ENCODE measurements at places on chromosomes 16 and 17.

- peak; percentile 26 for DNase-seq
Measured at GRCh38 chr16:53220585-53220984, 165.8 kb downstream of the CHD9 start.

DNA sequence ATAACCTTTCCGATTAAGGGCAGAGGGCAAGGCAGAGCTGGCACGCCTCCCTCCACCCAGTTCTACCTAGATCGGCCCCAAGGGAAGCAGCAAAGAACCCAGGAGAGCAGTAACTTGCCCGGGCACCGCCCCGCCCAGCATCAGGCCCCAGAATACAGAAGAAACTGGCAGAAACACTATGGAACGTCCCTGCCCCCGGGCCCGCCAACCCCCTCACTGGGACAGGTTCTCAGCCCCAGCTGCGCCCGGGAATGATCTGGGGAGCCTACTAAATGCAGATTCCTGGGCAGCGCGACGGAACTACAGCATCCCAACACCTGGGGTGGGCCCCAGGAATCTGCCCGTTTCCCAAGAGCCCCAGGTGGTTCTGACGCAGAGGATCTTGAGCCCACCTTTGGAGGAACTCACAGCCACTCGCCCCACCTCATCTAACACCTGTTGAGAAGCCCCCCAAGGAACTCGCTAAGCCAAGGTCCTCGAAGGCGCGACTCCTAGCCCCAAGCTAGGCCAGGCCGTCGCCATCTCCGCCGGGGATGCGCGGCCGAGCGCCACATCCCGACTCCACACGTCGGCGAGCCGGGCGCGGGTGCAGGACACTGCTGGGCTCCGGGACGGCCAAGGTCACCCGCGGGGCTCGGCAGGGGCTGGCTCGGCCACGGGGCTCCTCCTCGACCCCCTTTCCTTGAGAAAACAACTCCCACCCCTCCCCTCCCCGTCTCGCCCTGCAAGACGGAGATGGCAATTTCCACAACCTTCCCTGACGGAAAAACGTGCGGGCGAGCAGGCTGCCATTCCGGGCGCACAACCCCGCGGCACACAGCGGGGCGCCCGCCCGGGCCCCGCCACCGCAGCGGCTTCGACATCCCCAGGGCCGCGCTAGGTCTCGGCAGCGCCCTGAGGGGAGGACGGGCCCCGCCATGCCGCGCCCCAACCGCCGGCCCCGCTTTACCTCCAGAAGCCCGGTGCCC, 913 bp downstream of the CDIP1 start:
- DNase-seq = no peak

DNA sequence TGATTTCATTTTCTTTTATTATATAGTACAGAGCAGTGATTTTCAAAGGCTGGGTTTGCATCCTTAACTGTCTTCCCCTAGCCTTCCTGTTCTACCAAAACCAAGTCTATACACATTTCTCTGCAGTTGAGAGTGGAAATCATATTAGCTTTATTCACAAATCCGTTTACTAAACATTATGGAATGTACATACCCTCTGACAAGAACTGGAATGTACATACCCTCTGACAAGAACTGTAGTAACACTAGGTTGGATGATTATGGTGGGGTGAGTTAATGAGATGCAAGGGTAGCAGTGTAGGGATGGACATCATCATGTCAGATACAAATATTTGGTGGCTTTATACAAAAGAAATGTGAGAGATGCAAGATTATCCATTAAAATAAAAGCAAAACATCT, 154.8 kb downstream of the CYB561 start:
- no peak for DNase-seq

DNA sequence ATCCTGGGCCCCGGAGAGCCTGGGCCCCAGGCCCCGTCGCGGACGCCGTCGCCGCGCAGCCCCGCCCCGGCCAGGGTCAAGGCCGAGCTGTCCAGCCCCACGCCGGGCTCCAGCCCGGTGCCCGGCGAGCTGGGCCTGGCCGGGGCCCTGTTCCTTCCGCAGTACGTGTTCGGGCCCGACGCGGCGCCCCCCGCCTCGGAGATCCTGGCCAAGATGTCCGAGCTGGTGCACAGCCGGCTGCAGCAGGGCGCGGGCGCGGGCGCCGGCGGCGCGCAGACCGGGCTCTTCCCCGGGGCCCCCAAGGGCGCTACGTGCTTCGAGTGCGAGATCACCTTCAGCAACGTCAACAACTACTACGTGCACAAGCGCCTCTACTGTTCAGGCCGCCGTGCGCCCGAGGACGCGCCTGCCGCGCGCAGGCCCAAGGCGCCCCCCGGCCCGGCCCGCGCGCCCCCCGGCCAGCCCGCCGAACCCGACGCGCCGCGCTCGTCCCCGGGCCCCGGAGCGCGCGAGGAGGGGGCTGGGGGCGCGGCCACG, 36.8 kb upstream of the ZC3H18 start:
- DNase-seq = peak; percentile 41

DNA sequence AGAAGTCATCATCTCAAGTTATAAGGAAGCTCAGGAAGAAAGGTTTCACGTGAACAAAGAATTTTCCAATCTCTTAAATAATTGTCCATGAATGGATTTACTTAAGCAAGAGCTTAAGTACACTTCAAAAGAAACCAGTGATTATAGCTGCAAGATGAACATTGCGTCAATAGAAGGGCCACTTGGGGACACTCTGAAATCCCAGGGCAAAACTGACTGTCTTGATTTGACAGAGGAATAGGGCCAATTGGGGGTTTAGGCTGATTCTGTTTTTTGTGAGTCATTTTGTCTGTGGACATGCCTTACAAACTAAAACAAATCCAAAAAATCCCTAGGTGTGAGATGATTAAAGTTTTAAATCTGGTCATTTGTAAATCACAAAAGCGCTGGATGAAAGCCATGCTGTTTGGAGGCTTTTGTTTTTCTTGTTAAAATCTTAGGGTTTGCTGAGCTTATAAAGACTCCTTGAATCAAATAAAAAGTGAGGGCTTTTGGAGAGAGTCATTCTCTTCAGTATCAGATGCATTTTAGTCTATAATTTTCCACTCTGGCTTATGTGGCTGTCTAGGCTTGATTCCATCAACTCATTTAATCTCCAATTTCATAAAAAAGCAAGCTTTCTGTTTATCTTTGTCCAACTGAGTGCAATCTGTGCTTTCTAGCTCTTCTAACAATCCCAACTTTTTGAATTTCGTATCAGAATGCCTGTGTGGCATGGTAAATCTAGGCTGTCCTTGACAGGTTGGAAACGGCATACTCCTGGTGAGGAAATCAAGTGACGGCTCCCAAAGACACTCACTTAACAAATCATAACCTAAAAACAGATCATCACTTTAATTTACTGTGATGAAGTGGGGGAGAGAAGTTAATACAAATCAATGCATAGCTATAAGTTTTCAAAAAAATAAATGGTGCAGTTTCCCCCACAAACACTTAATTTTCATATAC, 98.2 kb upstream of the SOX9 start:
- no peak for DNase-seq

DNA sequence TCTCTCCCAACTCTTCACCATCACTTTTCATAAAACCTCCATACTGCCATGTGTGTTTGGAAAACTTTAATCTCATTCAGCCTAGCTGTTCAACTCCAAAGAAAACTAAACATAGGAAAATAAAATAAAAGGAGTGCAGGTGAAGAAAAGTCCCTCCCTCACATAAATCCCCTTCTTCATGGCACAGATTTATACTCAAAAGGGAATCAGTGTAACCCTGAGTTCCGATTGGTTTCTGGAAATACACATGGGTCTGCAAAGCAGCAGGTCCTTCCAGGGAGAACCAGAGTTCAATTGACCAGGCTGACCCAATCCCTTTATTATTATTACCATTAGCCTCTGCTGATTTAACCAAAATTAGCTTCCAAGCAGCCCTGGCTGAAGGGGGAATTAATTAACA, 8.9 kb upstream of the HOXB2 start:
- no peak for DNase-seq

DNA sequence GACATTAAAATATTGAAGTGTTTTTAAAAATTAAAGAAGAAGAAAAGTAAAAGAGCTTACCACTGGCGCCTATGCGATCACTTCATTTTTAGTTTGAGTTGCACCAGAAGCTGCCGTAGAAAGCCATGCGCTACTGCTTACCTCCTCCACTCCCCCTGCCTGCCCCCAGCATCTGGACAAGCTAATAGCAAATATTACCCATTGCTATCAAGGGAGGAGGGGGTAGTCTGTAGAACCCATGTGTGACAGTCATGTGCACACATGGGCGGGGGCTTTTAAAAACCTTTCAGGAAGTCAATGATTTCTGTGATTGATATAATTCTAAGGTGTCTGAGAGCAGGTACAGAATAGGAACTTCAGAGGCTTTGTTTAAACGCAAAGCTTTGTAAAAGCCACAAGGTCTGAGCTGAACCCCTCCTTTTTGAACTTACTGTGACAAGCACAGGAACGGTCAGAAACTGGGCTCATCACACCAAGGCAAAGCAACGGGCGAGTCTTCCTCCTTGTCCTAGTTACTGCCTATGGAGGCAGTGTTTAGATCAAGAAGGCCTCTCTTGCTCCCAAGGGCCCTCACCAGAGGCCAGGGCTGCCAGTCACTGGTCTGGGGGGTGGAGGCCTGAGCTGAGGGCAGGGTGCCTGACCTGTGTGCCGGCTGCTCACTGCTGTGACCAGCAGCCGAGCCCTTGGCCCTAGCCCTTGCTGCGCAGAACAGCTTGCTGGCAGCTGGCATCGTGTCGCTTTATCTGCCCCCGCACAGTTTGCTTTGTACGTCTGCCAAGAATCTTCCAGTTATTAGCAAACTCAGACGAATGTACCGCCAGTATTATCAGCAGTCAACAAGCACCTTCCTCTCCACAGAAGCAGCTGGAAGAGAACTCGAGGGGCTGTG, 15.0 kb downstream of the GINS2 start:
- peak; percentile 22 for DNase-seq

- DNase-seq = peak; percentile 3
Measured at GRCh38 chr16:76970087-76970744, 220.8 kb upstream of the MON1B start.

DNA sequence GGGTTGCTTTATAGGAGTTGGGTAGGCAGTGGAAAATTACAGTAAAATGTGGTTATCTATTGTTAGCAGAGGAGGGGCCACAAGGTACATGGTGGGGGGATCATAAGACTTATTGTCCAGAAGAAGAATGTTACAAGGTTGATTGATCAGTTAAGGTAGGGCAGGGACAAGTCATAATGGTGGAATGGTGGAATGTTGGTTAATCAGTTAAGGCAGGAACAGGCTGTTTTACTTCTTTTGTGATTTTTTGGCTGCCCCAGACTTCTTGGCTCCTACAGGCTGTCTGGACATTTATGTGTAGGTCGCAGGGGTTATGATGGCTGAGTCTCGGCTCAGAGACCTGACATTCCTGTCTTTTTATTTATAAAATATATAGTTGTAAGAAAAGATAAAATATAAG, 2277.1 kb downstream of the TP53TG3F start:
- no peak for DNase-seq

DNA sequence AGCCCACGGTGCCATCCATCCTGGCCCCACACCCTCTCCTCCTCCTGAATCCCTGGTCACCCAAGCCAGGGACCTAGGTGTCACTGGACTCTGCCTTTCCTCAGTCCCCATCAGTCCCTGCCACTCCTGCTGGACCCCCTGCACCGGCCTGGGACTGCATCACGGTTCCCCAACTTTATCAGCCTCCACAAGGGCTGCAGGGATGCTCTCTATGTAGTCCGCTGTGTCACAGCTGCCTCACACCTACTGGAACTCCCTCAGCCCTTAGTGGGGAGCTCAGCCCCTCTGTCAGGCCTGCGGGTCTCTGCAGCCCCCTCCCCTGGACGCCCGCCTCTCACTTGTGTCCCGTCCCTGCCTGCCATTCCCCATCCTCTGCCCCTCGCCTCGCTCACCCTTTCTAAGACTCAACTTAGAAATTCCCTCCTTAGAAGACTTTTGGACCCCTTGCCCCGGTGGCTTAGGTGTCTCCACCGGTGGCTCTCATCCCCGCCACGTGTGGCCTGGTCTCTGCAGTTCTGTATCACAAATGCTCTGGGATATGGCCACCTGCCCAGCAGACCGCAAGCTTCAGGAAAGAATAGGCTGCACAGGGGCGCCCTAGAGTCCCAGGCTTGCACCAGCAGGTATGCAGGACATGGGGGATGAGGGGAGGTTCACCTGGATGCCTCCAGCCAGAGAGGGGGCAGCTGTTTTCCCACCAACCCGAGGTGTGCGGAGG, 62.9 kb downstream of the PRMT7 start:
- no peak for DNase-seq

- DNase-seq = no peak
Measured at GRCh38 chr17:34725725-34726124, 146.3 kb downstream of the TMEM132E start.

GRCh38 chr16:47052666-47053640, 79.5 kb upstream of the DNAJA2 start:
- DNase-seq = no peak

GRCh38 chr17:17228521-17229279, 8.3 kb downstream of the FLCN start:
- DNase-seq = no peak

DNA sequence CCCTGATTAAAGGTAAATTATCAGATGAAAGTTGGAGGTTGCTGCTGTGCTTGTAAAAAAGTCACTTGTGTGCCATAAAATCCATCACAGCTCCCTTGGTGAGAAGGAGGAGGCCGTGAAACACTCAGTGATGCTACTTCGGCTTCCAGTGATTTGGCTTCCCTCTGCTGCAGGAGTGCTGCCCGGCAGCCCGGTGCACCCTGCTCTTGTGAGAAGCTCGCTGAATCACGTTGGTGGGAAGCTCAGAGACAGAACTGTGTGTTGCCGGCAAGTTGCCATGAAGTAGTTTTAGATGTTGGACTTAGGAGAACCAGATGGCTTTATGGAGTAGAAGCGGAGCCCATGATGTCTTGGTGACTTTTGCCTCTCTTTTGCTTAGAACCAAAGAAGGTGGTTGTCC, 33.3 kb downstream of the MSI2 start:
- DNase-seq = no peak

DNA sequence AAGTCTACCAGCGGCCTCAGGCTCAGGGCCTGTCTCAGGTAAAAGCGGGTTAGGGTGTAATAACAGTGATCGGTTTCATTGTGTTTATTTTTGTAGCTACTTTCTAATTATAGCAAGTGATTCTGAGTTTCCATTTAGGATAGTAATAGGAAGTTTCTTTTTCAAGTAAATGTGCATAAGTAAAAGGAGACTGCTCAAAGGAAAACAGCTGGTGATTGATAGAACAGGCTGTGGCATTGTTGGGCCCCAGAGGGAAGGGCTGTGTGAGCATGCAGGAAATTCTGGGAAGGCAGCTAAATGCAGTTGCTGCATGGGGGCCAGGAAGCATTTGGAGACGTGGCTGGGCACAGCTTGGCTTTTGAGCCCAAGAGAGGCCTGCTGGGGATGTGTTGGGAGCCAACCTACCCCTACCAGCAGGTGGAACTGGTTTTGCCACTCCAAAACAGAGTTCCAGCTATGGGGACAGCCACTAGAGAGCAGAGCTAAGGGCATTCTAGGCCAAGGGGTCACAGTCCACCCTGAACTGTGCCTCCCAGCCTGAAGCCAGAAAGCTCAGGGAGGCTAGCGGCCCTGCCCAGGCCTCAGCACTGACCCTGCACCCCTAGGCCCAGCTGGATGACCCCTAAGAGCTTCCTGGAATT, 12.6 kb downstream of the SNX20 start:
- no peak for DNase-seq

DNA sequence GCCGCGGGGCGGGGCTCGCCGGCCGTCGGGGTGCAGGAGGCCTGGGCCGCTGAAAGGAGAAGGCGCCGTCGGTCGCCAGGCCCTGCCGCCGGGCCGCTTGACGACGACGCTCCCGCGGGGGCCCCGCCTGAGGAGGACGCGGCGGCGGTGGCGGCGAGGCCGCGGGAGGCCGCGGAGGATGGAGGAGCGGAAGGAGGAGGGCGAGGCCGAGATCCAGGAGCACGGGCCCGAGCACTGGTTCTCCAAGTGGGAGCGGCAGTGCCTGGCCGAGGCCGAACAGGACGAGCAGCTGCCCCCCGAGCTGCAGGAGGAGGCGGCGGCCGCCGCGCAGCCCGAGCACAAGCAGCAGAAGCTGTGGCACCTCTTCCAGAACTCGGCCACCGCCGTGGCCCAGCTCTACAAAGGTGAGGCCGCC, 430 bp downstream of the HAPSTR1 start:
- DNase-seq = peak; percentile 30
